ENCODE measurements at places on chromosomes 2 and 18.

GRCh38 chr2:3789256-3789655 is 85.9 kb downstream of the DCDC2C start:
- DNase-seq: peak; percentile 65

- DNase-seq: no peak
Measured at GRCh38 chr2:2536416-2537056, 205.5 kb upstream of the MYT1L start.

GRCh38 chr2:170454471-170455372 is 260.4 kb upstream of the SP5 start:
- DNase-seq: no peak

DNA sequence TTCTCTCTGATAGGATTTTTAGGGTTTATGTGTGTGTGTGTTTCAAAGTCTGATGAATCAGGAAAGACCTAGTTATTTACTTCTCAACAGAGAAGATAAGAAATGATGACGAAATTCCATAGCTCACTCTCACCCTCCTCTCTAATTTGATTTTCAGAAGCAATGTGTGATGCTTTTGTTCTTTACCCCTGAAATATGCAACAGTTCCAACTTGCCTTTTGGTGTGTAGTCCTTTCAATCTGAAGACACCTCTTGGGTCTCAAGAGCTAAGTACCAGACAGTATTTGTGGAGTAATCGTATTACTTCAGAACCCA is 18.7 kb upstream of the LCLAT1 start:
- DNase-seq: no peak

DNA sequence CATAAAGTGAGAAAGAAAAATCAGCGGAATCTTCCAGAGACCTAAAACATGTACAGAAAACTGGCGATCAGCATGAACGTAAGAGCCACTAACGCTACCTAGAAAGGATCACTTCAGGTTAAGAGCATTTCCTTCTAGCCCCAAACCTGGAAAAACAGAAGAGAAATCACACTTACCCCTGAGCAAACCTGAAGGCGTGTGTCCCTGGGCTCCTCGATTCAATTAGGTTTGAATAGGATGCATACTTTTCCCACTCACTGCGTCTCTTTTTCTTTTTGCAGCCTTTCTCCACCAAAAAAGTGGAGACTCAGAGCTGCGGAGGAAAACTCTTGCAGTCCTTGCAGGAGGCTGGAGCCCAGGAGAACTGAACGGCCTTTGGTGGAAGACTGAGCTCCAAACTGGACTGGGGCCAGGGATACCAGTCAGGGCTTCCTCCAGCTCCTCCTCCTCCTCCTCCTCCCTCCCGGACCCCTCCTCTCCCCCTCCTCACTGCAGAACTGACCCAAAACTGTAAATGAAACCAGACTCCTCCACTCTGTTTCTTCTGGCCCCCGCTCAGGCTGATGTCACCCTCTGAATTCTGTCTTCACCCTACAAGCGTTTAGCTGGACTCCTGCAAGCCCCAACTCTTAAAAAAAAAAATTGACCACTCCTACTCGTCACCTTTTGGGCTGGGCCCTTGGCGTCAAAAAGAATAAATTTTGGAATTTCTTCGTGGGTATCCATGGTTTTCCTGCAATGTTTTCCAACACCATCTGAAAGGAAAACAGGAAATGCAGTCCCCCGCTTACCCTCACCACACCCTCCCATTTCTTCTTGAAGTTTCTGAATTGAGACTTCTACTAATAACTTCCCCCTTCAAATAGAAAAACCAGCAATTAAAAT is at the start of gene COL6A3:
Gene COL6A3 (minus strand): TSS at position 388 of the 885 bp plus-strand sequence. CDS start 17,347 bp downstream, outside the sequence.
- DNase-seq: peak; percentile 97

- DNase-seq: peak; percentile 67
Measured at GRCh38 chr2:230684270-230685168, 28.1 kb upstream of the CAB39 start.

GRCh38 chr2:68860111-68860510 is 11.1 kb downstream of the BMP10 start:
- no peak for DNase-seq

DNA sequence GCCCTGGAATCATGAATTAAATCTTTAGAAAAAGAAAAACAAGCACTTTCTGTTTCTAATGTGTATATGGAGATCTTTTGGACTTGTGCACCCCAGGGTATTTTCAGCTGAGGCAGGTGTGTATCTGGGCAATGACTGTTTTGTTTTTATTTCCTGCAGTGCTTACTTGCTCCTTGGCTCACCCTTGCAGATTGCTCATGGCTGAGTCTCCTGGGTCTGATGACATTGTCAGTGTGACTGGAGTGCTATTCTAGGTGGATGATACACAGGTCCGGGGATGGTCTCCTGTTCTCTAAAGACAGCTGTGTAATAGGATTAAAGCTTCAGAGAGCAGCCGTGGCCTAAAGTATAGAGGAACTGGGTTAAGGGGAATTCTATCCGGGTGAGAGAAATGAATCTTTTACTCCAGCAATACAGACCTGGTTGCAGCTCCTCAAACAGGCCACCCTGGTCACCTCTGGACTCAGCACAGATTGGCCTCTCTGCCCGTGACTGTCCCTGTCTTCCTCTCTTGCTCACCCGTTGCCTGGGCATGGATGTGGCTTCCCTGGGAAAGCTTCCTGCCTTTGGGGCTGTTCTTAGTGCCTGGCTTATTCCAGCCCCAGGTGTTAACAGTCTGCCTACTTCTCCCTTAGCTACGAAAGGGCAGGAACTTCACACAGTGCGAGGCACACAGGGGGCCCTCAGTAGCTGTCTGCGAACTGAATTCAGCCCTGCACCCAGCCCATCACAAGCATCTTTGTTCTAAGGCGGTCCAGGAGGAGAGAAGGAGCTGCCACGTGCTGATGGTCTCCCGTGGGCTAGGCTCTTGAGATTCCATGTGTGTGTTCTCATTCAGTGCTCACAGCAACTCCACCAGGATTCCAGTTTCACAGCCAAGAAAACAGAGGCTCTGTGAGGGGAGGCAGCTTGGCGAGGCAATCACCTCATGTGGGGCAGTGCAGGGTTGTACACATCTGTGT is 84.3 kb downstream of the ACOXL start:
- no peak for DNase-seq

DNA sequence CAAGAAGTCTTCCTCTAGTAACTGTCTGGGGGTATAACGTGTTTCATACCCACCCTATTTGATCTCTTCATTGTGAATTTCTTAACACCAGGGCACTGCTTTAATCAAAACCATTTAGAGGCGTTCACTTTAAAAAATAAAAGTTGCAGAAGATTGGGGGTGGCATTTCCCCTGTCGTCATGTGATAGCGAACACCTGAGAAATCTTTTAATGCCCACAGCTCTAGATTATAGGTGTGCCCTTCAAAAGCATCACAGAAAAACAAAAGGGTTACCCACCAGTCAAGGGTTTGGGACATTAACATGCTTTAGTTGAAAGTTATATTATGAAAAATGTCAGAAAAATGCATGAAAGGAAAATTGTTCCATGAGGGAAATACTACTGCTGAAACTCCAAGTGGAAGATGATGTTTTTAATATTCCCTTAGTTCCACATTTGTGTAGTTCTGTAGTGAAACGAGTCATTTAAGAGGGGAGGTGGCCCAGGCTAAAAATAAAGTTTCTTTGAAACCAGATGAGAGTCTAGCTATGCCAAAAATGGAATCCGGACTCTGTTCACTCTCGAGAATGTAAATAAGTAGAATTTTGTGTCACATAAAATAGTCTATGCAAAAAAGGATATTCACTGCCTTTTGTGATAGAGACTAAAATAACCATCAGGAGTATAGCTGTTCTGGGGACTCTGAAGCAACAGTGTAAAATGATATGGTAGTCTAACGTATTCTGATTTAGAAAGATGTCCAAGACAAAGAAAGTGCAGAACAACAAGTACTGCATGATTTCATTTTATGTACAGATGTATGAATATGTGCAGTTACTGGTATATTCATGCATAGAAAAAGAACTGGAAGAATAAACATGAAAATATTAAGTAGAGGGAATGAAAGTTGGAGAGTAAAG is 95.3 kb downstream of the TMEM247 start:
- DNase-seq: peak; percentile 8

- DNase-seq: no peak
Measured at GRCh38 chr18:73942081-73942625, 205.5 kb downstream of the FBXO15 start.

- no peak for DNase-seq
Measured at GRCh38 chr2:127630864-127631540, 15.0 kb upstream of the GPR17 start.

DNA sequence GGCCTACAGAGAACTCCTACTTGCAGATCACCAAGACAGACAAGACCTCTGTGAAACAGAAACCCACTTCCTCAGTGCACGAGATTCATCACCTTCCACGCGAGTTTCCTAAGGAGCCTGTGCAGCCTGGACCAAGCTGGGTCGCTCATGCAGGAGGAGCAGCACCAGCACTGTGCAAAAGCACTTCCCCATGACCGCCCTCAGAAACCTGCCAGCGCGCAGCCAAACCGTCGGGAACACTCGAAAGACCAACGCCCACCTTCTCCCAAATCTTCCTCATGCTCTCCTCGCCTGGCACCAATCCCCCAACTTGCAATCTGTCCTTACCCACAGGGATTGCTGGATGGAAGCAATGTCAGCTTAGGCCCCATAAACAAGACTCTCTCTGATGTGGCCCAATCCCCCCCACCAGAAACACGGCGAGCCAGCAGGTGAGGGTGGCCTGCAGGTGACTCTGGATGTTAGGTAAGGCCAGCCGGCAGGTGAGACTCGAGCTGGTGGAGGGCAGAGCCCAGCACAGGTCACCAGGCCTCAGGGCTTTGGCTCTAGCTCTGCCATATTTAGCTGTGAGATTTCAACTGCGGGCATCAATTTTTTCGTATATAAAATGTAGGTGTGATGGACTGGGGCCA is 69.4 kb downstream of the PXDN start:
- DNase-seq: no peak

Measured in fibroblast of skin of right biceps (primary cell).